ENCODE measurements at places on chromosomes 3 and 15.

DNA sequence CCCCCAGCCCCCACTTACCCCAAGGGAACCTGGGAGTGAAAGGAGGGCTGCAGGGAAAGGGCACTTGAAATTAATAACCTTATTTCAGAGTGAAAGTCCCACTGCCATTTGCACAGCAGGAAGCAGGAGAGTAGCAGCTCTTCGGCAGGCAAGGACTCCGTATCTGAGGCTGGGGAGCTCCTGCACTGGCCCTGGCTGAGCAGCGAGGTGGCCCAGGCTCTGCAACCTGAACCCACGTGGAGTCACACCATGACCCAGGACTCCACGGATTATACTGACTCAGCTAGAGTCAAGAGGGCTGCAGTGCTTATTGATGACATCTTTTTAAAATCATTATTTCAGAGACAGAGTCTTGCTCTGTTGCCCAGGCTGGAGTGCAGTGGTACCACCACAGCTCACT is 214.5 kb downstream of the XXYLT1 start:
- DNase-seq, result no peak

GRCh38 chr15:48590723-48591122 is 54.8 kb downstream of the FBN1 start:
- no peak for DNase-seq

DNA sequence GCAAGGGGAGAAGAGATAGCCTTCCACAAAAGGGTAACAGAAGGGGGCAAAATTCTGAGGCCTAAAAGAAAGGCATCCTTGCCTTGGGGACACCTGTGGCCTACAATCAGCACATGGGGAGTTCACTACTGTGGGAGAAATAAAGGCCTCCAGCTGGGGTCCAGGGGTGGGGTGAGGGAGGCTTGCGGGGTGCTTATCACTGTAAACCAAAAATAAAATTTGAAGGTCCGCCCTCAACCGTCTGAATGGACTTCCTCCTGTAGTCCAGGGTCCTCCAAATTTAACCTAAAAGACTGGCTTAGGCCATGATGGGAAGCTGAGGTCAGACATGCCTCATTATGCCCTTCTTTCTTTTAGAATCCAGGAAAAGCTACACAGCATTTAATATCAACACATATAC is 2.1 kb upstream of the POLR2M start:
- DNase-seq, result no peak

DNA sequence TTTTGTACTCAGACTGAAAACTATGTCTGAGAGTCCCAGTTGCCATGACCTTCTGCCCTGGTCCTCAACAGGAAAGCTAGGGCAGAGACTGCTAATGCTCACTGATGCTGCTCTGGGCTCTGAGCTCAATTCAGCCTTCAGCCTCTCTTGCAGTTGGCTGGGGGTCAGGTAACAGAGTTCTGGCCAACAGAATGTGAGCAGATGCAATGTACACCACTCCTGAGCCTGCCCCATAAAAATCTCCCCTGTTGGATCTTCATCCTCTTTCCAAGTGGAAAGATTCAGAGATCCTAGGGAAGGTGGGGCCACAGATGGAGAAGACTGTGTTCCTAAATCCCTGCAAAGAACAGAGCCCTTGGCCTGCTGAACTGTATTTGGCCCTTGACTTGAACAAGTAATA is 87.8 kb downstream of the PDZRN3 start:
- DNase-seq, result no peak

- DNase-seq, result no peak
Measured at GRCh38 chr3:153972862-153973261, 148.3 kb upstream of the ARHGEF26 start.

DNA sequence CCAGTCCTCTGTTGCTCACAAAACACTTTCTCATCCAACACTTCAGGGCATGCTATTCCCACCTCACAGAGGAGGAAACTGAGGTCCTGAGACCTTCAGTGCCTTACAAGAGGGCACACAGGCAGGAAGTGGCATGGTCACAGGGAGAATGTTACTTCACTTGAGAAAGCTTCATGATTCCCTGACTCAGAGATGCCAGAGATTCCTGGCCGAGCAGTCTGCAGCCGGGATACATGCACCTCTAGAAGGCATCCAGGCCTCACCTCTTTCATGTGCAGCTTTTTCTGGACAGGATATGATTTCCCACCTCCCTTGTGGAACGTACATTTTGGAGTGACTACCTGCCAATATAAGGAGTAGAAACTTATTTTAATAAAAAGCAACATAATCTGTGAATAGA is 2.8 kb upstream of the SST start:
- no peak for DNase-seq

- DNase-seq, result no peak
Measured at GRCh38 chr3:65112751-65113300, 425.0 kb upstream of the ADAMTS9 start.

- DNase-seq, result no peak
Measured at GRCh38 chr3:128260275-128260674, 107.0 kb downstream of the EEFSEC start.

- no peak for DNase-seq
Measured at GRCh38 chr3:34261001-34261385, 462.6 kb downstream of the PDCD6IP start.

GRCh38 chr3:40704224-40704623 is 179.5 kb downstream of the ZNF621 start:
- DNase-seq, result no peak

GRCh38 chr3:30358871-30359270 is 247.5 kb upstream of the TGFBR2 start:
- no peak for DNase-seq

DNA sequence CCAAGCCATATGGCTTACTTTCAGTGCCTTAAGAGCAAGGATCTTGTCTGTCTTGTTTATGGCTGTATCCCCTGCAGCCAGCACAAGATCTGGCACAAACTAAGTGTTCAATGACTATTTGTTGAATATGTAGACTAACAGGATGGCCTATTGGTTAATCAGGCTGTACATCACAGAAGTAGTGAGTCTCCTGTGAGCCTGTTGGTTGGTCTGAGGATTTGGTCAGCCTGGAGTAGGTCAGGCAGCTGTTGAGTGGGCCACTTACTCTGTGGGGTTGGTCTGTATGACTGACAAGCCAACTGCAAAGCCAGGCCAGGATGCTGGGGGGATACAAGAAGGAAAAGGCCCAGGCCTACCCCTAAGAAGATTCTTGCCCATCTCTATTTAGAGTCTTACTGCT is 33.4 kb upstream of the CILP start:
- no peak for DNase-seq

- DNase-seq, result no peak
Measured at GRCh38 chr3:54599716-54600115, 328.1 kb downstream of the LRTM1 start.

GRCh38 chr3:72756900-72757299 is 91.3 kb downstream of the SHQ1 start:
- peak; percentile 61 for DNase-seq

DNA sequence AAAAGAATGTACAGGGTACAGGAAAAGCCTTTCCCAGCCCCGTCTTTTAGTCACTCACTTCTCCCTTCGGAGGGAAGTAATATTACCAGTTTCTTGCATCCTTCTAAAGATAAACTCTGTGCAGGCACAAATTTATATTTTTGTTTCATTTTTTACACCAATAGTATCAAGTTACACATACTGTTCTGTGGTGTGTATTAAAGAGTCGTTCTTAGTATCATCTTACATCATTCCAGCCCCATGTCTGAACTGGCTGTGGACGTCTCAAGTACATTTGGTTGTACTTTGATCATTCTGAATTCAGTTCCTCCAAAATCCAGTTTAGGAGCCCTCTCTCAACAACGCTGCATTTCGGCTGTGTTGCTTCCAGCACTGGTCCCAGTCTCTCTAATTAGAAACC is 68.7 kb downstream of the LMLN start:
- no peak for DNase-seq

DNA sequence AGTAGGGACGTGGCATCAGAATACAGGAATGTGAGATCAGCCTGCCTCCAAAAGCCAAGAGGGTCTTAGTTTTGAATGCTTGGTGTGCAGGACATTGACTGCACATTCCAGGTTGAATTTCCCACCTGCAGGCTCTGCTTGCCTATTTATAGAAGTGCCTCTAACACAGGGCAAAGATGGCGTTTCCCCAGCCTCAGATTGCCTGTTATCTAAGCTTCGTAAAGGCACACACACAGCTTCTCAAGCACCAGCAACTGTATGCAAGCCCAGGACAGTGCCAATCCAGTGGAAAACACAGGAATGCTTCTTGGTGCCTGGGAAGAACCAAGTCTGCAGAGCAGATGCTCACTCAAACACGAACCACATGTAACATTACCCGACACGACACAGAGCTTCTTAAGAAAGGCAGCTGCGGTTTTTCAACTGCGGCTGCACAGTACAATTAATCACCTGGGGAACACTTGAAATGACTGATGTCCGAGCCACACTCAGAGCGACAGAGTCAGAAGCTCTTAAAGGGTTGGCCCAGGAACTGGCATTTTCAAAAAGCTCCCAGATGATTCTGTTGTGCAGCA is 90.0 kb upstream of the ANKRD34C start:
- no peak for DNase-seq
